ENCODE measurements at places on chromosomes 13 and 19.

DNA sequence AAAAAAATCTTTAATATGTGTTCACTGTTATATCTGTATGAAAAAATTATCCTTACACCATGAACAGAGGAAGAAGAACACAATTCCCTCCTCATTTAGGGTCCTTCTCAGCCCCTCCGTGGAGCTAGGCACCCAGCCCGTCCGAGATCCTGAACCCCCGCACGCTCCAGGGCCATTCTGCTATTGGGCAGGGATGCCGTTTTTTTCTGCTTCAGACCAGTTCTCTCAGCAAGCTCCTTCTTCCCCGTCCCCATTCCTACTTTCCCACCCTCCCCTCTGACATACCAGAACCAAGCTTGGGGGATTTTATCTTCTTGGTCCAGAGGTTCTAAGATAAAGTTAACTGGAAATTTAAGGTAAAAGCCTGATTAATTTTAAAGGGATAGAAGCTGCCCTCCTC is 36.2 kb downstream of the ATP12A start:
- DNase-seq, result no peak

- DNase-seq, result peak; percentile 72
Measured at GRCh38 chr13:35984776-35985453, 146.3 kb downstream of the DCLK1 start.

- DNase-seq, result no peak
Measured at GRCh38 chr13:22461854-22462490, 718.8 kb upstream of the SGCG start.

DNA sequence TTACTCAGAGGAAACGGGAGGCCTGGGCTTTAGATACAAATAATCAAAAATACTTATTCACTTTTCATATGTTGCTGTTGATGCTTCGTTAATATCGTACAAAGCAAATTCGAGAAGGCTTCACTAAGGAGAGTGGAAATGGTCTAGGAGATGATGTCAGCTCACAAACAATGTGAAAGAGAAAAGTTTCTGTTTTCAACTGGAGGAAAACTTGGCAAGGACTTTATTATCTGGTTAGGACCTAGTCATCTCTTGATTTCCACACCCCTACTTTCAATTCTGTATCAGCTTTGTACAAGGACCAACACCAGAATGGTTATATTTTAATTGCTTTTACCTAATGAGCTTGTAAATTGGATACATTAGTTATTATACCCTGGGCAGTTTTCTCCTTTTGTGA is 88.0 kb downstream of the SLC10A2 start:
- no peak for DNase-seq

- no peak for DNase-seq
Measured at GRCh38 chr19:23304238-23304637, 54.0 kb upstream of the ZNF724 start.

Measured in NCI-H774 (cell line).